ENCODE measurements at places on chromosomes 1 and 21. TPM values are rescaled to one million over a fixed set of nuclear protein-coding genes. Genes with fewer than 3 reads are reported as not detected.

ATAD3C gene
- 0.75 TPM for total RNA-seq

CD247 gene
- total RNA-seq, result 183 TPM

S100A16 gene
- not detected for total RNA-seq

- no peak for DNase-seq
Measured at GRCh38 chr1:202568826-202569225, 141.4 kb downstream of the SYT2 start.

GRCh38 chr1:240610636-240611035, 1.3 kb downstream of the GREM2 start:
- DNase-seq, result no peak

DNA sequence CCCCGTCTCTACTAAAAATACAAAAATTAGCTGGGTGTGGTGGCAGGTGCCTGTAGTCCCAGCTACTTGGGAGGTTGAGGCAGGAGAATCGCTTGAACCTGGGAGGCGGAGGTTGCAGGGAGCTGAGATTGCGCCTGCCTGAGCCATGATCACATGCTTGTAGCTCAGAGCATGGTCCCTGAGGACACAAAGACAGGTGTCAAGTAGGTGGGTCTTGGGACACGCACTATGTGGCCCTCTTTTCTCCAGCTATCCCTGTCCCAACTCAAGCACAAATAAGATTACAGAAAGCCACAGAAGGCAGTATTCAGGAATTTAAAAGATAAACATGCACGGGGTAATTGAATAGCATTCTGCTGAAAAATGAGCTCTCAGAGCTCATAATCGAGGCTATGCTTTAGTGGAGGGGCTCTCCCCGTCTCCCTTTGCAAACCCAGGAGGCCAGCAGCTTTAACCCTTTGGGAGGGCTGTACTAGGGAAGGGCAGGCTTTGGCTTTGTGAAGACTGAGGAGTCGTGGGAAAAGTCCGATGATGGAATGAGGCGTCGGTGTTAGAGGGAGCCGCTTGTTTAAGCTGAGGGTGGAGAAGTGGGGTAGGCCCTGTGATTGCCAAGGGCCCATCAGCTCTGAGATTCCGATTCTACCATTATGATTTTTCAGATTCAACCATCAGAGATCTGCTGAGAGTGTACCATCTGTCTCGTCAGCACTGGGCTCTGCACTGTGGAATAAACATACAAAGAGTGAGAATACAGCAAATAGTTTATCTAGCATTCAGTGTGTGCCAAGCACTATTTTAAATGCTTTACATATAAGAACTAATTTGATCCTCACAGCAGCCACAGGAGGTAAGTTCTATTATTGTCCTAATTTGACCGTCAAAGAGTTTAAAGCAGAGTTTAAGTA, 59.7 kb upstream of the CD34 start:
- no peak for DNase-seq

DNA sequence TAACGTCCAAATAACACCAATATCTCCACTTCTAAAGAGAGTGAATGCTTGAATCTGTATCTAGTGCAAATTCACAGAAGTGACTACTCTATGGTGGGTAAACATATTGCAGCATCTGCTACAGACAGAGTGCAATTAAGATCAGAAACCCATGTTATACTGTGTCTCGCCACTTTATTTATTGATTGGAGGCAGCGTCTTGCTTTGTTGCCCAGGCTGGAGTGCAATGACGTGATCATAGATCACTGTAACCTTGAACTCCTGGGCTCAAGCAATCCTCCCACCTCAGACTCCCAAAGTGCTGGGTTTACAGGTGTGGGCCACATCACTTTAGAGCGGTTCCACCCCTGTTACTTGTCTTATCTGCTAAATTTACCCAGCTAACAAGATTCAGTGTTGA, 57.0 kb downstream of the HLCS start:
- DNase-seq, result no peak

DNA sequence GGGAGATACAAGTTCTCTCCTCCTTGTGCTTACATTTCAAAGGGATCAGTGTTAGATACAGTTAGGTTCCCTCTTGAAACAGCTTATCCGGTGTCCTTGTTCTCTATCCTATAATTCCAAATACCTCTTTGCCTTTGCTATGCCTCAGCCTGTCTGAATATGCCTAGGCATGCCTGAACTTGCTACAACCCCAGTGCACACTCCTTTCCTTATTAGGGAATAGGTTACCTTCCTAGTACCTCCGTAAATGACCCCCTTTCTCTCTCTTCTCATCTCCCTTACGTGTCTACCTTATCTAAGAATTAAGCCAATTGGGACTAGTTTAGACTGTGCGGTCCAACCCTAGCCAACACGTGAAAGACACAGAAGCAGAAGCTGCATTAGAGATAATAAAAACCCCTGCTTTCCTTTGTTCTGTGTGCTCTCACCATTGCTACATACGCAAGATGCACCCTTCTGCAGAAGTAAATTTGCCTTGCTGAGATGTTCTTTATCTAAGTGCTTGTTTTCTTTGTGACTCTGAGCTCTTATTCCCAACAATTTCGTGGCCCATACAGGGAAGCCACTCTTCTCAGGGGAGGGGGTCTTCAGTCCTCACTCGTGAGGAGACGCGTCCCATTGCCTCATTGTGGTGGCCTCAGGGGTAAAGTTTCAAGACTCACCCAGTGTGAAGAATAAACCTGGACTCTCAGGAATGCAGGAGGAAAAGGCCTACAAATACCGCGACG, 802.1 kb downstream of the PLA2G4A start:
- DNase-seq, result no peak

DNA sequence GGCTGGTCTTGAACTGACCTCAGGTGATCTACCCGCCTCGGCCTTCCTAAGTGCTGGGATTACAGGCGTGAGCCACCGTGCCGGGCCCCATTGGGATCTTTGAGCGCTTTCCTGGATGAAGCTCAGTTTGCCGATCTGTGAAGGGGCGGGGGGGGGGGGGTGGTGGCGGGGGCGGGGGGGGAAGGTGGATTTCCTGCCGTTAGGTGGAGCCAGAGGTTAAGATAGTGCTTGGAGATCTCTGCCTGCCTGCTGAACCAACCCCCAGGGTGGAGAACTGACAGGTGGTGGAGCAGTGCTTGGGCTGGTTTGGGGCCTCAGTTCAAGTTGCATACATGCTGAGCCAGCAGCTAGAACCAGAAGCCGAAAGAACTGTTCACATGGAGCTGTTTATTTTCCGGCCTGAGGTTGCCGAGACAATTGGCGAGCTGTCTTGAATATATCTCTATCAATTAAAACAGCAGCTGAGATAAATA, 1.7 kb downstream of the TMCC2 start:
- peak; percentile 91 for DNase-seq

GRCh38 chr1:26853156-26853555, 9.8 kb upstream of the SFN start:
- peak; percentile 93 for DNase-seq

DNA sequence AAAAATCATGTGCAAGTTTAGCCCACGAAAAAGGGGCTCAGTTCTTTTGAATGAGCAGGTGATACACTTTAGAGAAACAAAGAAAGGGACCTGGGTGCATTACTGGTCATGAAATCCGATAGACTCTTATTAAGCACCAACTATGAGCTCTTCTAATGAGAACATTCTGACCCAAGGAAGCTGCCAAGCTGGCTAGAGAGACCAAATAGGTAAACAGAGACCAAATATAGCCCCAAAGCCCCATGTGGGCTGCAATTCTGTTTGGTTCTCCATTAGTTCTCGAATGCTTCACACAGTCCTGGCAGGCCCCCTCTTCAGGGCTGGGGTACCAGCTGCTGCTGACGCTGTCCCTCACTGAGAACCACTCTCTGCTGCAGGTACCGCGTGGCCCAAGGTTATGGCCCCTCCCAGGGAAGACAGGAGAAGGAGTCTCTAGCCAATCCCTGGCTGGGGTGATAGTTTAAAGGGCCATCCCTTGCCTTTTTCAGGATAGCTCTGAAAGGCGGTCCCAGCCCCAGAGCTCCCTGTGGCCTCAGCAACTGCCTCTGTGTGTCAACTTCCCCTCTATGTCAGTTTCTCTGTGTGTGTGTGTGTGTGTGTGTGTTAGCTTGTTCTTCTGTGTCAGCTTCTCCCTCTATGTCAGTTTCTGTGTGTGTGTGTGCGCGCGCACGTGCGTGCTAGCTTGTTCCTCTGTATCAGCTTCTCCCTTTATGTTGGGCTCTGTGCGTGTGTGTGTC, 7.1 kb upstream of the UBXN10 start:
- DNase-seq, result no peak

GRCh38 chr1:156423422-156424352, 54.7 kb downstream of the RHBG start:
- DNase-seq, result no peak

DNA sequence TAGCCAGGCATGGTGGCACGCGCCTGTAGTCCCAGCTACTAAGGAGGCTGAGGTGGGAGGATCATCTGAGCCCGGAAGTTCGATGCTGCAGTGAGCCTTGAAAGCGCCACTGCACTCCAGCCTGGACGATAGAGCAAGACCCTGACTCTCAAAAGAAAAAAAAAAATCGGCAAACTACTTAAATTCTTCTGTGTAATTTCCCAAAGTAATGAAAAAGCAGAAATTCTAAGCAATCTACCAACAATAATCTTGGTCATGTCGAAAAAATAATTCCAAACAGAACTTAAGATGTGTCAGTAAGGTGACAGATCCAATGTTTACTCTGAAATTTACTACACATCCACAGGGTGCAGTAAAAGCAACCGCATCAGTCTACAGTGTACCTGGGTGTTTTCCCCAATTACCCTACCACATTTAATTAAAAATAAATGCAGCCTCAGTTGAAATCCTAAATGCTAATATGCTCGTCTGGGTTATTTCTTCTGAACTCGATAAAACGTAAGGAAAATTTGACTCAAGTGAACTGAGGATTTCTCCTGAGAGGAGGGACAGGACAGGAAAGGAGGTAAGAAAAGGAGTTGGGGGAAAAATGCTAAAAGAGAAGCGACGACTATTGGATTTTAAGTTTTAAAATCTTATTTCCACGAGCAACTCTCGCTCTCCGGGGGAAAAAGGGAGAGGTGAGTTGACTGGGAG, 801 bp downstream of the EPRS1 start:
- DNase-seq, result peak; percentile 65

DNA sequence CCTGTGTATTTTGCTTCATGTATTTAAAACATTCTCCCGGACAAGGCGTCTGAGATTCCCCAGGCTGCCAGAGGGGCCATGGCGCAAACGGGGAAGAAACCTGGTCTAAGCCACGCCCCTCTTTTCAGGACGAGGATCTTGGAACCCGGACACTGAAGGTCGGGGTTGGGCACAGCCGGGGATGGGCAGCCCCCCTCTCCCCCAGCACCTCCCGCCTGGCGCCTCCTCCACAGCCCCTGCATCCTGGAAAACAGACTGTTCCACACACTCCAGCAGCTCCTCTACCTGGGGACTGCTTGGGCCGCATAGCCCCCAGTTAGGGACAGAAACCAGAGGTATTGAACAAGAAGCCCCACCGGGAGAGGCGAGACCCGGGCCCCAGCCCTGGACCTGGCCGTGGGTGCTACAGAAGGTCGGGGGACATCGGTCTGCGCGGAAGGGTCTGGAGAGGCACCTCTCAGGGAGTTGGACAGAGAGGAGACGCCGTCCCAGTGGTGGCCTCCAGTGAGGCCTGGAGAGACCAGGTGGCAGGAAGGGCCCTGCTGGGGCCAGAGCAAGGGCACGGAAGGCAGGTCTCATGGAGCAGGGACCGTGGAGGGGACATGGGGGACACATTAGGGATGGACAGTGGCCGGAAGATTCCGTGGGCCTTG, 5.4 kb downstream of the TP73 start:
- no peak for DNase-seq

GRCh38 chr1:55055084-55055882, 15.9 kb downstream of the PCSK9 start:
- no peak for DNase-seq

- DNase-seq, result no peak
Measured at GRCh38 chr1:185933580-185933979, 199.4 kb downstream of the HMCN1 start.

All from activated CD4-positive, alpha-beta T cell treated with anti-CD3 and anti-CD28 coated beads, Interleukin-2, amount 10 ng/mL, durations not matched to agents 24 days and 14 days (primary cell).